ENCODE measurements at places on chromosomes 6 and 20.

DNA sequence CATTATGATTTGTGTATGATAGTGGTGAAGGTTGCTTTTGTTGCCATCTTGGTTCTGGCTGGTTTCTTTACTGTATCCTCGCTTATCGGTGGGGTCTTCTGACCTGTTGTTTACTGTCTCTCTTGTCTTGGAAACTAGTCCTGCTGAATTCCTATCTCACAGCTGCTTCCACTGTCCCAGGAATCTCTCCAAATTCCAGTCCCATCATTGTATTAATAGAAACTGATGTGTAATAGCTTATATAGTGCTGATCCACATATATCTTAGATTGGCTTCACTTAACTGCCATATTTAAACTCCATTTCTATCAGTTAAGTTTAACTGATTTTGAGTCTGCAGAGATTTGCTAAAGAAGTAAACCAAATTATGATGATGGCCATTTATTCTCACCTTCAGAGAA lies 5.9 kb downstream of the GTF2H5 start:
- no peak for DNase-seq

DNA sequence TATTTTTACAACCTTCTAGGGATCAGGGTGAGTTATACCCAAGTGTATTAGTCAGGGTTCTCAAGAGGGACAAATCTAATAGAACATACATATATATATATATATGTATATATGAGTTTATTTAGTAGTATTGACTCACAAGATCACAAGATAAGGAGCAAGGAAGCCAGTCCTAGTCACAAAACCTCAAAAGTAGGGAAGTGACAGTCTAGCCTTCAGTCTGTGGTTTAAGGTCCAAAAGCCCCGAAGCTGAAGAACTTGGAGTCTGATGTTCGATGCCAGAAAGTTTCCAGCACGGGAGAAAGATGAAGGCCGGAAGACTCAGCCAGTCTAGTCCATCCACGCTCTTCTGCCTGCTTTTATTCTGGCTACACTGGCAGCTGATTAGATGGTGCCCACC lies 632.7 kb upstream of the AGPAT4 start:
- DNase-seq = no peak

DNA sequence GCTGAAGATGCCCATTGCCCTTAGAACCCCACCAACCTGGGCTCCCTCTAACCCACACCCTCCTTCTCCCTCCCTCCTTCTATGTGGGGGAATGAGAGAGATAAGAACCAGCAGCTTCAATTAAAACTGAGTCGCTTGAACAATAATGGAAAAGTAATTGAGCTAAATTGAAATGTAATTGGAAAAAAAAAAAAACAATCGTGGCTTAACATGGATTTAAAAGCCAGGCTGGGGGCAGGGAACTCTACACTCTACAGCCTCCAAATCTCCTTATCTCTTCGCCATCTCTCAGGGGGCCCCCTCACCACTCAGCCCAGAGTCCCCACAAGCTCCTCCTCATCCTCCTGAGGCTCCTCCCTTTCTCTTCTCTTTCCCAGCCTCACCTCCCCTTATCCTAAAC lies 83.2 kb downstream of the MDGA1 start:
- no peak for DNase-seq

DNA sequence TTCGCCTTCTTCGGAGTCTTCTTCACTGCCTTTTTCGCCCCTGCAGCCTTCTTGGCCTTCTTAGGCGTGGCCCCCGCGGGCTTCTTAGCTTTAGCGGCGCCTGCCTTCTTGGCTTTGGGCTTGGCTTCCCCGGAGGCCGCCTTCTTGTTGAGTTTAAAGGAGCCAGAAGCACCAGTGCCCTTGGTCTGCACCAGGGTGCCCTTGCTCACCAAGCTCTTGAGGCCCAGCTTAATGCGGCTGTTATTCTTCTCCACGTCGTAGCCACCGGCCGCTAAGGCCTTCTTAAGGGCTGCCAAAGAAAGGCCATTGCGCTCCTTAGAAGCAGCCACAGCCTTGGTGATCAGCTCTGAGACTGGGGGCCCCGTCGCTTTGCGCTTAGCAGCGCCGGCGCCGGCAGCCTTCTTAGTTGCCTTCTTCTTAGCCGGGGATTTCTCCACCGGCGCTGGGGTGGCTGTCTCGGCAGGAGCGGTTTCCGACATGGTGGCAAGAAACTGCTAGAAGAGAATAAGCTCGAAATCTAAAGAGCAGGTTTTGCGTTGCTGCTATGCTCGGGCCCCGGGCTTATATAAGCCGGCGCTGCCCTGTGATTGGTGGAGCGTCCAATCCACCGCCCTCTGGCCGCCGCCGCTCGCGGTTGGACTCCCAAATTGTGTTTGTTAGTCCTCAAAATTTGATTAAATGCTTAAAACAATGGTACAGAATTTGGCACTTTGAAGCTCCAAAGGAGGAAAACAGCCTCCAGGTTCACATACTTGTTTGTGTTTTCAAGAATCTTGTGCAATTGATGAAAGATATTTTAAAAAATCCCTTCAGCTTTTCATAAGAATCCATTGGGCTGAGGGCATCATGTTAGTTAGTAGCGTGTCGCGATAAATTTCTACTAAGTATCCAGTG lies 44.9 kb downstream of the OR2B2 start:
- peak; percentile 78 for DNase-seq

DNA sequence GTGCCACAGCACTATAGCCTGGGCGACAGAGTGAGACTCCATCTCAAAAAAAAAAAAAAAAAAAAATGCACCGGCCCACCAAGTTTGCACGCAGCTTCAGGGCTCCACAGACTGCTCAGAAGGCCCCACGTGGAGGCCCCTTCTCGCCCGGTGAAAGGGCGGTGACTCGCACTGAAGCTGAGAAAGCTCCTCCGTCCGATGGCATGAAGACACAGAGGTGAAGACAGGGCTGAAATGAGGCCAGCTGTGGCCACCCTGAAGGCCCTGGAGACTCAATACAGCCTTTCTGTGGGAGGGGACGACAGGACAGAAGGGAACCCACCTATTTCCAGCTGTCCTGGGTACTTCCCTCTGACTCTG lies 84.0 kb downstream of the PTPN1 start:
- no peak for DNase-seq

DNA sequence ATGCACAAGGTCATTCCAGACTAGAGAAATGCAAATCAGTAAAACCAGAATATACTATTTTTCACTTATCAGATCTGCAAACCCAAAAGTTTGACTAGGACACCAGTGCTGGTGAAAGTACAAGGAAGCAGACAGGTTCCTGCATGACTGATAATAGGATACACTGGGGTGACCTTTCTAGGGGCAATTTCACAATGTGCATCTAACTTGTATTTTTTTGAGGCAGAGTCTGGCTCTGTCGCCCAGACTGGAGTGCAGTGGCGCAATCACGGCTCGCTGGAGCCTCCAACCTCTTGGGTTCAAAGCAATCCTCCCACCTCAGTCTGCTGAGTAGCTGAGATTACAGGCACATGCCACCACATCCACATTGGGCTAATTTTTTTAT lies 11.4 kb downstream of the COMMD7 start:
- no peak for DNase-seq

DNA sequence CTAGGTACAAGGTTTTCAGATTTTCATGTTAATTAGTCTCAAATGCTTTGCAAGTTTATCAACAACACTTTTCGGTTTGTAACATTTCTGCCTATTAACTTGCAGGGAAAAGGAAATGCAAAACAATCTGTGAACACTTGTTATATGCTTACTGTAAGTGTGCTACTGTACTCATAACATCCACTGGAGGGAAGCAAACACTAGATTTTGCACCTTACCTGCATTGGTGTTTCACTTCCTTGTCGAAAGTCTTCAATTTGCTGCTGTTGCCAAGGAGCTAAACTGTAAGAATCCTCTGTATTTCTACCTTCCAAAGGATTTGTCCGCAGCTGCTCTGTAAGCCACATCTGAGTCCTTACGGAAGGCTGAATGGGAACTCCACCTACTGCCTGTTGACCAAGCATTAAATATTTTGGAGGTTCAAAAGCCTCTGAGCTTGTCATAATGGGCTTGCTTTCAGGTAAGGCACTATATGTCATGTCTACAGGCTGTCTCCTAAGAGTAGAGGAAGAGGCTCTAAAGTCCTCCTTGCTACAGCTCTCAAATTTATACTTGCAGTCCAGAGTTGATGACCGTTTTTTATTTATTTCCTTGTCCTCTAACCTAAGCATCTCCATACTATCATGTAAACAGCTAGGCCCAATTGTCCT lies 17.3 kb downstream of the PLN start:
- peak; percentile 33 for DNase-seq

- no peak for DNase-seq
These were observed 401.5 kb upstream of the SASH1 start for GRCh38 chr6:147941143-147941542.

DNA sequence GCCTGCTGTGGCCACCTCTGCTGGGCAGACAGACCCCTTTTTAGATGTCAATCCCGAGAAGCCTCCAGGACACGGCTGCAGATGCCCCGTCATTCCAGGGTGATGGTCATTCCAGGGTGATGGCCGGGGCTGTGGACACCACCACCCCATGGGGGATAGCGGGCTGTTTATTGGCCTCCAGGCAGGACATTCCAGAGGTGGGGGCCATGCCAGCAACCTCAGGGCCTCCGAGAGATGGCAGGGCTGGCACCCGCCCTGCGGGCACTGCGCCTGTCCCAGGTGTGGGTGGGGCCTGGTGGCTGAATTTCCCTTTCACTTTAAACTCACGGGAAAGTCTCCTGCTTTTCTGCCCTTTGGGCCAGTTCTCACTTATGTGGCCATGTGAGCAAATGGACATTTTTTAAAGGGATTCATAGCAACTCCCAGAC lies 14.5 kb downstream of the COL9A3 start:
- DNase-seq = no peak

DNA sequence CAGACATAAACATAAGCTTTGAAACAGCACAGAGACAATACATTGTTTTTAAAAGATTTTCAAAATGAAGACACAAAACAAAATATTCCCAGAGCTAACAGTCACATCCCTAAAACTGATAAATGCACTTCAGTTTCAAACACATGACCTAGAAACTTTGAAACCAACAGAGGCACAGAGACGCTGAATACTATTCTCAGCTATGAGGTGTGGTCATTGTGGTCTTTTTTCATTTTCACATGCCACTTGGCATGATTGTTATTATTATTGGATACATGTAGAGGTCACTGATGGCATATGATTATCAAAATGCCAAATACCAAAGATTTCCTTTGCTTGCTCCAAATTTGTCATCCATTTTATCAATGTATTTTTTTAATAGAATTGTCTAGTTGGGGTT lies 306.9 kb downstream of the QKI start:
- DNase-seq = no peak

DNA sequence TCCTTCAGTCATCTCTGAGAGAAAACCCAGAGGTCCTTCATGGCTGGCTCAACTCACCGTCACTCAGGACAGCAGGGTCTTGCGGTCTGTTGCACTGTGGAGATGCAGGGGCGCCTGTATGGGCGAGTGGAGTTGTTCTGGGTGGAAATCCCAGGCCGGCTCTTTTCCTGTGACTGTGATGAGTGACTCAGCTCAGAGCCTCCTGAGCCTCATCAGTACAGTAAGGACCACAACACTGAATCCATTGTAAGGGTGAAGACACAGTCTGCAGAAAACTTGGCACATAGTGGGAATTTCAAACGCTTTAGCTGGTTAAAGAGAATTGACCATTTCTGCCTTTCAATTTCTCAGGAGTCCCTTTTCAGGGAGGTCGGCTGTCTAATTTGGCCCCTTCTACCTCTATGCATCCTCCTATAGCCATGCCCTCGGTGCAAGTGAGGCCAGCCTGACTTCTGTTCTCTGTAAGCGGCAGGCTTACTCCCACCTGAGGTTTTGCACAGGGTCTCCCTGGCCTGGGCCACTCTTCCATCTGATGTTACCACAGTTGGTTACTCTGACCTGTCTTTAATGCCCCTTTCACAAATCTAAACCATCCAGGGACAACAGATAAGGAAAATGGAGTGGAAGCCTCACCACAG lies 35.5 kb upstream of the TBXT start:
- DNase-seq = peak; percentile 9
